ENCODE measurements at places on chromosomes 1 and 21.

GRCh38 chr1:164713456-164714207, 154.6 kb downstream of the PBX1 start:
- DNase-seq, result no peak

DNA sequence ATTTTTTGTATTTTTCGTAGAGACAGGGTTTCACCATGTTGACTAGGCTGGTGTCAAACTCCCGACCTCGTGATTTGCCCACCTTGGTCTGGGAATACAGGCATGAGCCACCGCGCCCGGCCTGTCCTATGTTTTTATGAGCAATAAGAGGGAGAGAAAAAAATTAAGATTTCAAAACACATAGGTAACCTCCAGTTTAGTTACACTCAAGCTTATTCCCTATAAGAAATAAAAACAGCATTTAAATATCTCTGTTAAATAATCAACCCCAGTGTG, 7.1 kb downstream of the RSBN1 start:
- DNase-seq, result no peak

GRCh38 chr1:111249960-111250359, 22.4 kb downstream of the CHI3L2 start:
- DNase-seq, result no peak

DNA sequence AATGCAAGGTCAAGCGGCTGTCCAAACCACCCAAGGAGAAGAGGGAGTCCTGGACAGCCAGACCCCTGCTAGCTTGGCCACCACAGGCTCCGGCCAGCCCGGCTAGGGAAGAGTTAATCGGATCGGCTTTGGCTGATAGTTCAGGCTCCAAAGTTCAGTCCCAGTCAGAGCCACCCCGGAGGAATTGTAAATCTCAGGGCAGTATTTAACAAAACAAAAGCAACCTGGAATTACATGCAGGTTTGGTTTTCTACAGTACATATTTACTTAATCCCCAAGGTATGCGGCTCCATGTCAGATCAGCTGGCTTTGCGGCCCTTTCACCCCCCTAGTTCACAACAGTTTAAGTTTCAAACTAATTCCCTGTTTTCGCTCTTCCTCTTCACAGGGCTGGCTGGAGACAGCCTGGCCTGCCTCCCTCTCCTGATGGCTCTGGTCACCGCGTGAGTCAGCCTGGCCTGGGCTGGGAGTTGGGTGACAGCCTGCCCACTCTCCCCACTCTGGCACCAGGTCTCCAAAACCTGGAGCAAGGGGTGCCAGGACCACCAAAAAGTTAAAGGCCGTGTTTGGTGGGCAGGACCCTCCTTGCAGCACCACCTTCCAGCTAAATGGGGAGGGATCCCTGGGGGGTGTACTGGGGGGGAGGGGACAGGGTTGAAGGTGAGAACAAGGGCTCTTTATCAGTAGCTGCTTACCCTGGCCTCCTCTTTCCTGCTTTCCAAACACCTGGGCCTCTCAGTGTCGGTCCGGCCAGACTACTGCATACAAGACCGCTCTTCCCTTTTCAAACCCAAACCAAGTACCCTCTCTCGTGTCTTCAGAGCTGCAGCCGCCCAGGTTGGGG, 1.9 kb downstream of the DHRS3 start:
- DNase-seq, result no peak

DNA sequence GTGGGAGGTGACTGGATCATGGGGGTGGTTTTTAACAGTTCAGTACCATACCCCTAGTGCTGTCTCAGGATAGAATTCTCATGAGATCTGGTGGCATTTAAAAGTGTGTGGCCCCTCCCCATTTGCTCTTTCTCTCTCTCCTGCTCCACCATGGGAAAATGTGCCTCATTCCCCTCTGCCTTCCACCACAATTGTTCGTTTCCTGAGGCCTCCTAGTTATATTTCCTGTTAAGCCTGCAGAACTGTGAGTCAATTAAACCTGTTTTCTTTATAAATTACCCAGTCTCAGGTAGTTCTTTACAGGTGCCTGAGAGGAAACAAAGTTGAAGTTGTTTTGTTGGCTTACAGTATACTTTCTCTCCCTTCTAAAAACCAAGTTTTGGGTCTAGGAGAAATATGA, 23.1 kb upstream of the SLC22A15 start:
- DNase-seq, result no peak

GRCh38 chr1:177219554-177220458, 49.0 kb downstream of the BRINP2 start:
- DNase-seq, result no peak

DNA sequence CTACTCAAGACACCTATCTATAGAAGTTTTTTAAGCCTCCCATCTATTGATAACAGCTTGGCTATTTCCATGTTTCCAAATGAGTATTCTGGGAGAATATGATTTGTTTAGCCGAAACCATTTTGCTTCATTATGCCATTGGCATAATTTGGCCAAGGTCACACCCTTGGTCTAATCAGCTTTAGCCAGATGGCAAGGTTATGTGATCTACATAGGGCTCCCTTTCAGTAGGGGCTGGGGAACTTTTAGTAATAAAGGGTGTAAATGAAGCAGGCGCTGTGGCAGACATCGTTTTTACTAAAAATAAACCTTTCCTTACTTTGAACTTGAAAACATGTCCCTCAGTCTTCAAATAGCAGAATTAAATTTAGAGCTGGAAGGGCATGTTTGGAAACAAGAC, 3.0 kb upstream of the PDC start:
- DNase-seq, result no peak

- peak; percentile 42 for DNase-seq
These were observed 16.0 kb downstream of the VANGL2 start for GRCh38 chr1:160416369-160416768.

GRCh38 chr1:230867101-230867902, 1.0 kb downstream of the C1orf198 start:
- DNase-seq, result no peak

GRCh38 chr21:25115021-25115420, 492.3 kb downstream of the MRPL39 start:
- no peak for DNase-seq

DNA sequence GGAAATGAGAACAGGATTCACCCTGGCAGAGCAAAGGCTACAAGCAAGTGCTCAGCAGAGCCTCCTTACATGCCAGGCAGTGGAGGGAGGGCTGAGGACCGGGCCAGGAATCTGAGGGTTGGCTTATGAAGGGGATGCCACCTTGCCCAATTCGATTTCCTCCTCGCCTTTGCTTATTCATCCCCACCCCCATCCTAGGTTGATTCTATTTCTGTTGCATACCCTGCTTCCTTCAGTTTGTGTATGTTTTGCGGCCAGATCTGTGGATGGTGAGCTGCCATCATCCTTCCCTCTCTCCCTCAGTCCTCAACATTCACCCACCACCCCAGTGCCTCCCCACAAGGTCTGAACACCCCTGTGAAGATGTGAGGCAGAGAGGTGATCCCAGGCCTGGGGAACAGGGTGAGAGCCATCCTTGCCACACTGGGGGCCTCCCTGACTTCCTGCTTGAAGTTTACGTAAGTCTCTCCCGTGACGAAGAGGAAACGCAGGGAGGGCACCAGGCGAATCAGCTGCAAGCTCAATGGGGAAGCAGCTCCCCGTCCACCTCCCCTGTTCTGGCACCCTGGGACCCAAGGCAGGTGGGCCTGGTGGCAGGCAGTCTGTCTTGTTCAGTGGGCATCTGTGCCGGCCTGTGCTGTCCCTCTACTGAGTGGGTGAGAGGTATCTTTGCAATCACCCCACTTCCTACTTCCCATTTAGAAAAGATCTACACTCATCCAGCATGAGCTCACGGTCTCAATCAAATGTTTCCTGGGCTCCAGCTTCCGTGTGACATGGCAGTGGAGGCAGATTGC, 50.6 kb upstream of the CNTN2 start:
- no peak for DNase-seq

DNA sequence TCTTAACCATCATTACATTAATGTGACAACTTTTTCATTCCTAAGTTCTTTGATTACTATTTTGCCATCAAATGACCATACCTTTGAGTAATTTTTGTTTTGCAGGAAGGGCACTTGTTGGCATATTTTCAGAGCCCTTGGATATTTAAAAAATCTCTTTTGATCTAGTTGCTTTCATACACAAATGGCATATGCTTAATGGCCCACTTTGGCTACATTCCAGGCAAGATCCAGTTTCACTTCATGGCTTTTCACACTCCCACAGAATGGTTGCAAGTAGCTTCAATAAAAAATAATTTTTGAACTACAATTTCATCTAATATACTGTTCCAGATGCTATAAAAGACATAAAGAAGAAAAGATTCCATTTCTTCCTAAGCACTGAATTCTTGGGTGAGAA, 18.1 kb downstream of the ADAM30 start:
- no peak for DNase-seq

All from HTR-8/SVneo (cell line).